ENCODE measurements at places on chromosomes 1 and 21. TPM values are rescaled to one million over a fixed set of nuclear protein-coding genes. Genes with fewer than 3 reads are reported as not detected.
A peak's percentile ranks its signal among the peaks of the same experiment; 100 is the strongest.

DNA sequence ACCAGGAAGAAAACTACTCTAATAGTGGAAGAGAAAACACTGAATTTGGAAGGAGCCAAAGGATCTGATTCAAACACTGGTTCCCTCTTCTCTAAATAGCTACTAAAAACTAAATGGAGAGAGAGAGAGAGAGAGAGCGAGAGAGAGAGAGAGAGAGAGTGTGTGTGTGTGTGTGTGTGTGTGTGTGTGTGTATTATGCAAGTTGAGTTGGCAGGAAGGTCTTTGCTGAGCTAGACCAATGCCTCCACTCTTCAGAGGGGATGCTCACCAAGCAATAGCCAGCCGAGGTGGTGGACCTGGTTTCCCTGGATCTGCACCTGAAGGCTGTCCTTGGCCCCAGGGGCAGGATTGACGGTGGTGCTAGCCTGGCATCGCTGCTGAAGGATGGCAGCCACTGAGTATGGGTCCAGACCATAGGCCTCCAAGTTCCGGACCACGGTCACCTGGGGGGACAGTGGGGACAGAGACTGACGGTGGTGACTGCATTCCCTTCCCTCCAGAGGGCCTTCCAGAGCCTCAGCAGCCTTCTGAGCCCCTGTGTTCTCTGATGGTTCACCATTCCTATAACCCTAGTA is 18.8 kb downstream of the EIF2D start:
- DNase-seq = no peak

GRCh38 chr1:117609471-117609911 is 3.6 kb downstream of the TENT5C start:
- no peak for DNase-seq

- no peak for DNase-seq
These were observed 175.4 kb downstream of the HS2ST1 start for GRCh38 chr1:87089823-87090222.

GRCh38 chr1:119549719-119550132 is 42.7 kb downstream of the HSD3B1 start:
- DNase-seq = peak; percentile 9

DNA sequence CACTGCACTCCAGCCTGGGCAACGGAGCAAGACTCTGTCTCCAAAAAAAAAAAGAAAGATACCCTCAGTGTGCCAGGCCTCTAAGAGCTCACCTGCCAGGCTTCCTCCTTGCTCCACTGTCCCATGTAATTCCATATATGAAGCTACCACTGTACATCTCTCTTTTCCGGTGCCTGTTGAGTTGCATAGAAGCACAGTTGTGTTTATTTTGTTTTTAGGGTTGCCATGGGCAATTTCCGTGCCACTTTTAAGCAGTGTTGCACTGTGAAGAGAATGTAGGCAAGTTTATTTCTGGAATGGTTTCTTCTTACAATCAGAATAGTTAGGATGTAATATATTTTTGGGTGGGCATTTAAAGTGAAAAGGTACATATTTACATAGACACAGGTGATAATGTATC is 23.3 kb downstream of the MR1 start:
- no peak for DNase-seq

DNA sequence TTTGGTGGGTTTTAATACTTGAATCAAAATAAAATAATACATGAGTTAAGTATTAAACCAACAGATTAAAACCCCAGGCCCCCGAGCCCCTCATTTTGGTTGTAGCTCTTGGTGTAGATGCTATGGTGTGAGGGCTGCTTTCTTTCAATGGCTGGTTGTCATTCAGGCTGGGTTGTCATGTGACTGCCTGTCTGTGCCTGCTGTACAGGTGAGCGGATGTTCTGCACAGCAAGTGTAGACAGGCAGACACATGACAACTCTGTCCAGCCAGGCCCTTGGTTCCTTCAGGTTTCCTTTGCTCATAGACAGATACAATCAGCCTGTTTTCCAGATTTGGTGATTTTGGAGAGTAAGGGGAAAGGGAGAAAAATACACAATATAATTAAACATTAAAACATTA is 281.9 kb upstream of the C1orf105 start:
- DNase-seq = no peak

GRCh38 chr1:158930504-158930903 is 848 bp upstream of the PYHIN1 start:
- no peak for DNase-seq

DNA sequence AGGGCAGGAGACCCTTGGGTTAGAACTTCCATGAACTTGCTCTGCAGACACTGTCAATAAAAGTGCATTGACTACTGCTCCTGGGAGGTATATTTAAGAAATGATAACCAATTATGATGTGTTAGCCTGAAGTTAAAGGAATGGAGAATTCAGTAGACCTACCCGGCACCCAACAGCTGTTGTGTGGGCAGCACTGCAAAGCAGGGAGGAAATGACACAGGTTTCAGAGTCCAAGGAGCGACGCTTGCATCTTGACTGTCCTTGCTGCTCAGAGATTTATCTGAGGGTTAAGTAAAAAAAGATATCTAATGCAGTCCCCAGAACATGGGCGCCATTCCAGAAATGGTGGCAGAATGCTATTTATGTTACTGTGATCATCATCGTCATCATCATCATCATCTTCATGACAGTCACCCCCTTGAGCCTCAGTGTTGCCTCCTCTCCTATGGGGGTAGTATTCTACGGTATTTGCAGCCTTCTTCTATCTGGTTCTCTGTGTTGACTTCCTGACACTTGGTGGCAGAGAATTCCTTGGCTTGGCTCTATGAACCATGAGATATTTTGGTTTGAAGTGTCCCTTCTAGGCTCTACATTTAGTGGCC is 225.9 kb downstream of the KAZN start:
- no peak for DNase-seq

- no peak for DNase-seq
These were observed 101.6 kb downstream of the ZMYM4 start for GRCh38 chr1:35369922-35370671.

GRCh38 chr1:230377851-230378250 is 48.3 kb downstream of the PGBD5 start:
- no peak for DNase-seq

DNA sequence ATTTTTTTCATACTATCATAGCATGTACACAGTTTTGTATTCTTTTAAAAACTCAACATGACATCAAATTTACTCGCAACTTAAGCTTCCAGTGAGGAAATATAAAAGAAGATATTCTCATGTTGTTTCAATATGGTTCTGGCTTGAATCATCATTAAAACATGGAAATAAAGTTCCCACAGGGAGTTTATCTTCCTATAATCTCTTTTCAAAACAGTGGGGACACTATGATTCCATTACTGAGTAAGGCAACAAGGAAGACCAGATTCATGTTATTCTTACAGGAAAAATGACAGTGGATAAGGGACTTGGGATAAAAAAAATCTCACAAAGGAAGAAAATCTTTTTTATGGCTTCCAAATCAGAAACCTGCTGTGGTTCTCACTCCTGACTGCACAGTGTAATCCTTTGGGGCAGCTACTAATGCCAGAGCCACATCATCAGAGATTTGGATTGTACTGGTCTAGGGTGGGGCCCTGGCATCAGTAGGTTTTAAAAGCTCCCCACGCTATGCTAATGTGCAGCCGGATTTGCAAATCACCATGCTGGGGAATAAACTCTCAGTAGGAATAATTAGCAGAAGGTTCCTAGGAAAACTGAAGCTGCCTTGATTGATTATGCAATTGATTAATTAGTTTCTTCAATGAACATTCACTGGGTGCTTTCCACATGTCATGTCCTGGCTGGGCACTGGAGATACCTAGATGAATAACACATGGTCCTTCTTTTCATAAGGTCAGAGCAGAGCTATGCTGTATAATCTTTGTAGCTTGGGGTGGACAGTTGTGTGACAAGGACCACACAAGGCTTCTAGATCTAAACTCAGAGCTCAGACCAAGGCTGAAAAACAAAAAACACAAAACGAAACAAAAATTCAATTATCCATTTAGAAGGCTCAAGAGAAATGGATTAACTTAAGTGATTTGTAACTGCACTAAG is 71.1 kb upstream of the C8B start:
- no peak for DNase-seq

DNA sequence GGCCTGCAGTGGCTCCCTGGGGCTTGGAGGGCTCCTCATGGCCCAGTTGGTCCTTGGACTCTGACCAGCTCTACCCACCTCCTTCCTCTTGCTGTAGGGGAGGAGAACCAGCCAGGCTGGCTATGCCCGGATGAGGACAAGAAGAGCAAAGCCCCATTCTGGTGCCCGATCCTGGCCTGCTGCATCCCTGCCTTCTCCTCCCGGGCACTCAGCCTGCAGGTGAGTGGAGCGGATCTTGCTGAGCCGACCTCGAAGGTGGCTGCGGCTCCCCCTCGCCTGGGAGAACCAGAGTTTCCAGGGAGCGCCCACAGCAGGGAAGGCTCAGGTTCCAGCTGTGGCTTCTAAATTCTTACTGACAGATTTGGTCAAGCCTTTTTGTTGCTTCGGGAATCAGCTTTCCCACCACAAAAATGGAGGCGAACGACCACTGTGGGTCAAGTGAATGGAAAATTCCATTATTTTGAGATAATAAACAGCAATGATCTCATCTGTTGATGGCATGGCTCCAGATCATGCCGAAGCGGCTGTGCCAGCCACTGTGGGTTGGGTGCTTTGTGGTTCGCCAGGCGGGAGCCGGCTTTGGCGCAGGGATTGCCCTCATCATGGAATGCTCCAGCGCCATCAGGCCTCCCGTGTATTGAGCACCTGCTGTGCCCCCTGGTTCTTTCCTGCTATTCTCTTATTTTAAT is 106.5 kb upstream of the ACTL8 start:
- DNase-seq = no peak

DNA sequence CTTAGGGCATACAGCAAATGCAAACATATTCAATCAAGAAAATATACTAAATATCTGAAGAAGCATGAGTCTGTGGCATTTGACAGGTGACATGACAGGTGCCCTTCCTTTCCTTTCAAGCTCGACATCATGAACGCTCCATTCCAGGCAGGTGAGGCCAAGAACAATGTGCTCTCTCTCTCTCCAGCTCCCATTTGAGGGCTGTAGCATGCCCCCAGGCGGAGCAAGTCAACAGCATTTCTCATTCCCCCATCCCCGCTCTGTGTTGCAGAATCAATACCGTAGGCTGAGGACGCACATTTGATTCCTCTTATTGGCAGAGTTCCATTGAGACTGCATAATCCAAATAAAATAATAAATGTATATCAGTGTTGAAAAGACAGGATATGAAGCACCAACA is 24.6 kb upstream of the PLPPR4 start:
- no peak for DNase-seq

DNA sequence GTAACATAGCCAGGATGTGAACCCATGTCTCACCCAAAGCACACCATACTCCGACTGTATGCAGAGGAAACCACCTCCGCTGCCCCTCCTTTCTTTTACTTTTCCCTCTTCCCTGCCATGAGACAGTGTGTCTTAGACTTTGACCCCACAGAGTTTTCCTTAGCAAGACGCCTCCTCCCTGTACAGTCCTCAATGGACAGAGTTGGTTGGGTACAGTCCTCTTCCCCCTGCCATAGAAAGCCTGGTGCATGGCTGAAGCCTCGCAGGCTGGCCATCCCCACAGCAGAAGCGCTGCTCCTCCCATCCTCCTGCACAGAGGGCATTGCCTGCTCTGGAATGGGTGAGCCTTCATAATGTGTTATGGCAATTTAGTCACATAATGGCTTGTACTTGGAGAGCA is 127.9 kb downstream of the PLPP3 start:
- no peak for DNase-seq

DNA sequence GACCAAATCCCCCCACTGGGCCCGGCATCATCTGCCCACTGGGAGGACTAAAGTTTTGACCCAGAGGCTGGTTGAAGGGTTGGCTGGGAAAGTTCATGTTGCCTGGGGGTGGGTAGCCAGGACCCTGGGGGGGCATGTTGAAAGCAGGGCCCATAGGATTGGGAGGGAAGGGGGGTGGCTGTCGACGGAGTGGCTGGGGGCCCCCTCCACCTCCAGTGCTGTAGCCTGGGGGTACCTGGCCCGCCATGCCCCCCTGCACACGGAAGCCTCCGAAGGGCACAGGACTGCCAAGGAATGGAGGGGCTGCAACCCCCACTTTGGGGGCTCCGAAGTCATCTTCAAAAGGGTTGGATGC is 2.2 kb downstream of the PYGO2 start:
- DNase-seq = no peak

GRCh38 chr1:86500714-86501113 is 32.0 kb downstream of the CLCA1 start:
- DNase-seq = no peak

DNA sequence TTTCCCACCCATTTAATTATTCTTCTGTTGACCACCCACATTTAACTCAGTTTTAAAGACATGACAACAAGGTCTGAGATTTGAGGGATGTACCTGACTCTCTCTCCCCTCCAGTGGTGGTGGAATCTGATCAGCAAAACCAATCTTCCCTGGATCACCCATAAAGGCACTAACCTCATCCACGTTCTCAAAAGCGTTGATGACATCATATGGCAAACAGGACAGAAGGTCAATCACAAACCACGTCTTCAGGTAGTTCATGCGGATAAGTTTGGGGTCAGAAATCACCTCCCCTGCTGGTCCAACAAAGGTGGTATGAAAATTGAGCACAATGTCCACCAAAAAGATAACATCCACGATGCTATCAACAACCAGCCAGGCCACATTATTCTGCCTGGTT is 115.3 kb downstream of the KCNH1 start:
- no peak for DNase-seq

DNA sequence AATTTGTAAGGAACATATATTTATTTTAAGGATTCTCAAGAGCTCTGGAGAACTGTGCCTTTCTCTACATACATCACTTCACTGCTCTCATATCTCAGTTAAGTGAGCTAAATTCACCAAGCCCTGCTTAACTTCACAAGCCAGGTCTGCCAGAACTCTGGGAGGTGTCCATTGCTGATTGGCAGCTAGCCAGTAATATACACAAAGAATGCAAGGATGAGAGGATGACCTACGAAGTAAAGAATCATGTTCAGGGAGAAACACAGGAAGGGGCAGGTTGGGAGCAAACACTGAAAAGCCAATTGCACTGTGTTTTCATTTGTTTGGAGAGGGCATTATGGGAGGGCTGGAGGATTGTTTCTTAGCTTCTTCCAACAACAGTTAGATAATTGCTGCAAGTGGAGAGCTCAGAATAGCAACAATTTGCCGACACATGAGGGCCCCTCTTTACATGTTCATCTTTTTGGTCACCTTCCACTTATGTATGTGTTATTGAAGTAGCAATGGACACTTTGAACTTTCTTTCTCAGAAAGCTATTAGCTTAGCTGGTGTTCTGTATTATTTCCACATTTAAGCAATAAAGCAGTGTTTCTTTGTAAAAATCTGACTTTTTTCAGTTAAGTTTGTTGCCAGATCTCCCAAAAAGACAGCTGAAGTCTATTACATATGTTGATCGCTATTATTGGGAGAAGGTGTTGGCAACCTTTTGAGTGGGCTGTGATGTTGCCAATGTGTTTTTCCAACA is 254.8 kb downstream of the LTN1 start:
- DNase-seq = no peak

The GIPC2 gene
- total RNA-seq = 1.5 TPM

The C1QTNF12 gene
- 1.7 TPM for total RNA-seq

The CFAP126 gene
- total RNA-seq = not detected

The REN gene
- total RNA-seq = 0.12 TPM

The CD1E gene
- total RNA-seq = not detected

The HSD3B2 gene
- total RNA-seq = not detected

The CNR2 gene
- not detected for total RNA-seq

The SYT14 gene
- total RNA-seq = 3.9 TPM

The LCE2A gene
- total RNA-seq = not detected

The CFHR2 gene
- total RNA-seq = not detected

The FAM167B gene
- total RNA-seq = 0.35 TPM

The KRTAP13-2 gene
- not detected for total RNA-seq
